ENCODE measurements at places on chromosomes 1 and 21.

GRCh38 chr1:165674599-165674998 lies 23.8 kb downstream of the ALDH9A1 start:
- DNase-seq = no peak

GRCh38 chr1:65494671-65495070 lies 74.2 kb downstream of the LEPR start:
- DNase-seq = no peak

DNA sequence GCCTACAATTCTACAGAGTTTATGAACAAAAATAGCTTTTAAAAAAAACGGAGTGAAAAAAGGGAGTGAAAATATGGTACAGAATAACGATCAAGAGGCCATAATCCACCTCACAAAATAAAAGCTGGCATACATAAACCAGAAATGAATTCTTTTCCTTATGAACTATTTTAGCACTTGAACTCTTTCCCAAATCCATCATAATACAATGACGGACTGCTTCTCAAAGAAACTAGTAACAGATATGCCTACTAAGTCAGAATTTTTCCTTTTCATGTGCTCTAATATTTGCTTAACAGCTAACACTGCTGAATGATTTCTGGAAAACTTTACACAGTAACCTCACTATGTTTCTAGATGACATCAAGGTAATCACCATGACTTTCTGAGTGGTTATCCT lies 144.0 kb downstream of the EIF4G3 start:
- no peak for DNase-seq

- DNase-seq = no peak
Measured at GRCh38 chr1:187244623-187245022, 415.9 kb downstream of the PLA2G4A start.

DNA sequence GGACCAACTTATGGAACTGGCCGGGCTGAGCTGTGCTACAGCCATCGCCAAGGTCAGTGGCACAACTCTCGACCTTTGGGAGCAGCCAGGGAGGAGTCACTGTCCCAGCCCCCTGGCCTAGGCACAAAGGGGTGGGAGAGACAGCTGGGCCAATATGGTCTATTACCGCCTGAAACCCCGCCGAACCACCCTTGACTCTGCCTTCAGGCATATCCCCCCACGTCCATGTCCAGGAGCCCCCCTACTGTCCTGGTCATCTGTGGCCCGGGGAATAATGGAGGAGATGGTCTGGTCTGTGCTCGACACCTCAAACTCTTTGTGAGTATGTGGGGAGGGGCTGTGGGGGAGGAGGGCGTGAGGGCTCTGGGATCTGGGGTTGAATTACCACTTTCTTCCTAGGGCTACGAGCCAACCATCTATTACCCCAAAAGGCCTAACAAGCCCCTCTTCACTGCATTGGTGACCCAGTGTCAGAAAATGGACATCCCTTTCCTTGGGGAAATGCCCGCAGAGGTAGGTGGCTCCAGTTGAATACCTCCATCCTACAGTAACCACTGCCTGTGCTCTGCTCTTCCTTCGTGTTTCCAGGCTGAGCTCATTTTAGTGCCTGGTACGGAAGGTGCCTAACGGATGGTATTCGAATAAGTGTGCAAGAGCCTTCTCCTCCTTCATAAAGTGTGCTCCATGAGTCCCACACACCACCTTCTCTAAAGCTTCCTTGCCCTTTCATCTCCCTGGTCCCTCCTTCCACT lies 758 bp downstream of the NAXE start:
- DNase-seq = no peak

DNA sequence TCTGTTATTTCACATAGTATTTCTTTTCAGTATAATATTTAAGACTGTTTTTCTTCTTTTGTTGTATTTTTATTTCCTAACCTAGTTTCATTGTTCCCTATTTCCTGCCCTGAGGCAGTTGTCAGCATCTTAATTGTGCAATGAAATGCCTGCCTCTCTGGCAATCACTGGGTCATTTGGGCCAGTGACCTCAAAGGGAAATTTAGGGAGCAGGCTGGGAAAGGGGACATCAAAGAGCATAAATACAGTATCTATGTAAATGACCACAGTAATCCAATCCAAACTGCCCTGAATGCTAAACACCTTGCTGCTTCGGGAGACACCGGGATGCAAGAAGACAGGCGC lies 147.8 kb downstream of the TLR5 start:
- no peak for DNase-seq

- no peak for DNase-seq
Measured at GRCh38 chr1:166915941-166916340, 39.9 kb upstream of the TADA1 start.

- no peak for DNase-seq
Measured at GRCh38 chr1:224920930-224921329, 8.5 kb upstream of the DNAH14 start.

GRCh38 chr21:43355266-43355924 lies 71.5 kb downstream of the SIK1 start:
- no peak for DNase-seq

DNA sequence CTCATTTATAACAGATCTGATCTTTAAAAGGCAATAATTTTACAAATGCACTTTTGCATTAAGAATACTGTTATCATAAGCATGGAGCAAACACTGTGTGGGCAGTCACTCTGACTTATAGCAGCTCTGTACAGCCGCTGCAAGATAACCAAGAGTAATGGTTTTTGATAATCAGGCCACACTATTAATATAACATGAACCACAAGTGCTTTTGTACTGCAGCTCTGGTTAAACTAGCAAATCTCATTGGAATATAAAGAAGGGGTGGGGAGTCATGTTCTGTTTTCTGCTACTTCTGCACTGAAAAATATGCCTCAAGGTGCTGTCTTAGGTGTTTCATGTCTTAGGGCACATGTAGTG lies 357.4 kb downstream of the LMO4 start:
- DNase-seq = no peak

DNA sequence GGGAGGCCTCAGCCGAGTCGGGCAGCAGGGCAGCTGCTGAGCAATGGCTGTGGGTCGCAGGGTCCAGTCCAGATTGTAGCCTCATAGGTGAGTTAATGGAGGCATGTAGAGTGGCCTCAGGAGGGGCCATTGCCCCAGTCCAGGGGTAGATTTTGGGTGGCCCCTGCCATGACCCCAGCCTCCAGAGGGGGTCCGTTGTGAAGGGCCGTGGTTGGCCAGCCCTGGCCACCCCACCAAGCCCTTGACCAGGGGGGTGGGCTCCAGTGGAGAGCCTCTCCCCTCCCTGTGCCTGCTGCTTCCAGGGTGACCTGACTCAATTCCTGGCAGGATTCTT lies 26.1 kb downstream of the TRPM2 start:
- DNase-seq = no peak

GRCh38 chr1:177659281-177659680 lies 310.6 kb downstream of the SEC16B start:
- no peak for DNase-seq

DNA sequence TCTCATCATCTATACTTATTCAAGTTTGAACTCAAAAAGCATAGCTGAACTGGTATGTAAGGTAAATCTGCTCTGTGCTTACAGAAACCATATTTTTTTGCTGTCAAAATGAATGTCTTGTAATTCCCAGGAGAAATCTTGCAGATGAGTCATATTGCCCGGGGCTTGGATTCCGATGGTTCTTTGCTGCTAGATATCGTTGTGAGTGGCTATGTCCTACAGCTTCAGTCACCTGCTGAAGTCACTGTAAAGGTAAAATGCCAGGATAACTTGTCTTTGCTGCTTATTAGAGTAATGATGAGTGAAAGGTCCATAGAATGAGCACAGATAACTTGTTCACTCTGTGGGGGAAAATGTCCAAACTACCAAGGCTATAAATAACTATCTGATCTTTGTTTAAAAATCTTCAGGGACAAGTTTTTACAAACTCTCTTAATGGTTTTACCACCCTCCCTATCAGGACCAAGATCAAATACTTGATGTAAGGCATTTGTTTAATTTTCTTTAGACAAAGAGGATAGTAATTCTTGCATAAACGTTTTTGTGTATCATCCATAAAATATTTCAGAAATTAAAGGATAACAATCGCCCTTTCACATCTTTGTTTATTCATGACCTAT lies 222.3 kb downstream of the TPR start:
- no peak for DNase-seq

DNA sequence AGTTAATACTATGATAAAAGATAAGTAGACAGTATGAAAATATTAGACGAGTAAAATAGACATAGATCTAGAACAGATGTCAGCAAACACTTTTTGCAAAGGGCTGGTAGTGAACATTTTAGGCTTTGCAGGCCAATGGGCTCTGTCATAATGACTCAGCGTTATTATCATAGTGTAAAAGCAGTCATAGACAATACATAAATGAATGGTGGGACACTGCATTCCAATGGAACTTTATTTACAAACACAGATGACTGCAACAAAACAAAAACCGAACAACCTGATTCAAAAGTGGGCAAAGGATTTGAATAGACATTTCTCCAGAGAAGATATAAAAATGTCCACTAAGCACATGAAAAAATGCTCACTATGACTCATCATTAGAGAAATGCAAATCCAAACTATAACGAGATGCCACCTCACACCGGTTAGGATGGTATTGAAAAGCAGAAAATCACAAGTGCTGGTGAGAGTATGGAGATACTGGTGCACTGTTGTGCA lies 7.3 kb downstream of the GSTM5 start:
- DNase-seq = no peak

GRCh38 chr1:35371506-35371905 lies 103.0 kb downstream of the ZMYM4 start:
- no peak for DNase-seq

- DNase-seq = no peak
Measured at GRCh38 chr1:89987159-89987819, 7.6 kb upstream of the ZNF326 start.

DNA sequence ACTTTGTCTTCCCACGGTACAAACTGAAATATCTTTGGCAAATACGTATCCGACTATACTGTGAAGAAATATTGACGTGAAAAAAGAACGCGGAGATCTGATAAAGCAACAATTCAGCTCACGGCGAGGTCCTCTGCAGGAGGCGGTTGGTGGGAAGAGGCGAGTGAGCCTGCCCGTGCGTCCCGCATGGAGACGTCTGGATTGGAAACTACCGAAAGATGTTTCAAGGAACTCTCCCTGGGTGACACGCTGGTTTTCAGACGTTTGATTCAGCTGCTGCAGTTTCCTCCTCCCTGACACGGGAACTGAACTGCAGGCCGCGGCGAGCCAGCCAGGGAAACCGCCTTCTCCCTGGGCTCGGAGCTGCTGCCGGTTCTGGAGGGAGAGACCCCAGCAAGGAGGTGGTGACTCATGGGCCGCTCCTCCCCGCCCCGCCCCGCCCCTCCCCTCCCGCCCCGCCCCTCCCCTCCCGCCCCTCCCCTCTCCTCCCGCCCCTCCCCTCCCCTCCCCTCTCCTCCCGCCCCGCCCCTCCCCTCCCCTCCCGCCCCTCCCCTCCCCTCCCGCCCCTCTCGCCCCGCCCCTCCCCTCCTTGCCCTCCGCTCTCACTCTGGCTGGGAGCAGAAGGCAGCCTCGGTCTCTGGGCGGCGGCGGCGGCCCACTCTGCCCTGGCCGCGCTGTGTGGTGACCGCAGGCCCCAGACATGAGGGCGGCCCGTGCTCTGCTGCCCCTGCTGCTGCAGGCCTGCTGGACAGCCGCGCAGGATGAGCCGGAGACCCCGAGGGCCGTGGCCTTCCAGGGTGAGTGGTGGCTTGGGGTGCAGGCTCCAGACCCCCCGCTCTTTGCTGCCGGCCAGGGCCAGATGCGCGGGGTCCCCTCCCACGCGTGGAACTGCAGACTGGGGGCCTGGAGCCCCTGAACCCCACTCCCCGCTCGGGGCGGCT lies at the start of gene COL6A1:
Gene COL6A1, plus strand, starts transcription at position 620 of the 941 bp plus-strand sequence. Its CDS starts 81 bp downstream, at position 701.
- no peak for DNase-seq

GRCh38 chr1:182809414-182809957 lies 19.9 kb downstream of the NPL start:
- no peak for DNase-seq

- no peak for DNase-seq
Measured at GRCh38 chr1:109258481-109259466, 9.4 kb downstream of the CELSR2 start.

- no peak for DNase-seq
Measured at GRCh38 chr1:62037274-62037673, 157.4 kb upstream of the L1TD1 start.

DNA sequence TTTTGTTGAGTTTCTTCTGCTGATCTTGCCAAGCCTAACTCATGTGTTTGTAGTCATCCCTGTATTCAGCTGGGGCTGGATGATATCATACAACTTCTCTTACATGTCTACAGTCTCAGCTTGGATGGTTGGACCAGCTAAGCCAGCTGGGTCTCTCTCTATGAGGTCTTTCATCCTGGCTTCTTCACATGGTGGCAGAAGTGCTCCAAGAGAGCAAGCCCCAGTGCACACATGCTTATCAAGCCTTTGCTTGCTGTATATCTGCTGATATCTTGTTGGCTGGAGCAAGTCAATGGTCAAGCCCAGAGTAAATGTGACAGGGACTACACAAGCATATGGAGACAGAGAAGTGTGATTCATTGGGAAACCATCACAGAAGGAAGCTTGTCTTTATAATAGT lies 29.2 kb upstream of the SLC44A5 start:
- no peak for DNase-seq

DNA sequence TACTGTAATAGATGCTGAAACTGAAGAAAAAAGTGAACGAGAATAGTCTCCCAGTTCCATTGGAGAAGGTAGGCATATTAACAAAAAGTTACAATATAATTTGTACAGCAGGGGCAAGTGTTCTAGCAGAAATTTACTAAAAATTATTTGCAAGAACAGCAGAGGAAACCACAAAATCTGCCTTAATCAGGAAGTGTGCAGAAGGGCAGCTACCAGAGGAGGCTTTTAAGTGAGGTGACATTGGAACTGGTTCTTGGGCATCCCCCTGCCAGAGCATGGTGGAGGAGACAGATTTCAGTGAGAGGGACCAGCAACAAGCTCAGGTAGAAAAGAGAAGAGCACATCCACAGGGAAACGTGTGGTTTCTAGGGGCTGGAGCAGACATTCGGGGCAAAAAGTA lies 279.3 kb upstream of the CAMK1G start:
- DNase-seq = no peak

DNA sequence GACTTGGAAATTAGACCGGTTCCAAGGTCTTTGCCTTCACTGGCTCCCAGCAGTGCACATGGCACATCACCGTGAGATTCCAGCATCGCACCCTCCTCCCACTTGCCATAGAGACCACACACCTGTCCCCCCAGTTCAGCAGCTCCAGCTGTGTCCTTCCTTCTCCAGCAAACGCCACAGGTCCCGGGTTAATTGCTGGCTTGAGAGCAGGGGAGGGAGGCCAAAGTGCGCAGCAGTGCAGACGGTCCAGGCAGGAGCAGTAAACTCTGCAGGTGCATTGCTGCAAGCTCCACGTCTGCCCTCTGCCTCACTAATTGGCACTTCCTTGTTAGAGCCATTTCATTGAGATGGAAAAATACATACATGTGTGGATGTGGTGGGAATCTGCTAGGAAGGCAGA lies 65.3 kb downstream of the KLHDC7A start:
- no peak for DNase-seq

All from stimulated activated CD8-positive, alpha-beta memory T cell treated with anti-CD3 and anti-CD28 coated beads, Interleukin-4, amount 100 ng/mL, for 1 hour (primary cell).